ENCODE measurements at places on chromosomes 7 and 10.

- peak; percentile 78 for DNase-seq
Observed at GRCh38 chr7:65269150-65269856, 104.4 kb upstream of the ZNF92 start.

DNA sequence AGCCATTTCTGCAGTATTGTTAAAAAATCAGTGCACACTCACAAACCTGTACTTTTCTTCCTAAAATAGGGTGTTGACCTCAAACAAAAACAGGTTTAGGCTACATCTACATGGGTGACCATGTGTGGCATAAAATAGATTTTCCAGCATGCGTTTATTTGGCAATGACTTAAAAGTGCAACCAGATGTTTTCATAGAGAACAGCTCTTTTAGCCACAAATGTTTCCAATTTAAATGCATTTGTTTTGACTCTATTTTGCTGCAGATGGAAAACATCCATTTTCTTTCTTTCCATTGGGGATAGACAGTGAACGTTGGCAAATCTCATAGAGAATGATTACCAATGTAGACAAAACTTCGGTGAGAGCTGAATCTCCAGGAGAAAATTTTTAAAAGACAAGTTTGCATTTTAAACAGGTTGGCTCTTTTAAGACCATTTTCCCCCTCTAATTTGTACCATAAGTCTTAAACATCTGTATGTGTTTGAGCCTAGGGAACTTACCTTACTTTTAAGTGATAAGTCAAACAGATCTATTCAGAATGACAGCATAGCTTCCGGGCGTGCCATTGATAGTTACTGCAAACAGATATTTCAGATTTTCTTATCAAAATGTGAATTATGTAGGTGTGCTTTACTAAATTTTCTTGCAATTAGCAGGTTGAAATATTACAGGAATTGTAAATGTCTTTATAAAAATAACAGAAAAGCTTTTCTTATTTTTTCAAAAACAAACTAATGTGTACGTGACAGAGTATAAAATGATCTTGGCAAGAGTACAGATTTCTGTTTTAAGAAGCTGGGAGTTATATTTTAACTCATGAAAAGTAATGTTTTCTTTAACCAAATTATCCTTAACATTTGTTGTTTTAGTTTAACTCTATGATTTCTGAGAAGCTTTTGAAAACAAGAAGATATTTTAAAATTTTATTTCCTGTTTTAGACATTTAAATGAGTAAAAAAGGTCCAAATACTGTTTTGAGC, 144.9 kb downstream of the HGF start:
- no peak for DNase-seq

- no peak for DNase-seq
Observed at GRCh38 chr7:5238500-5238899, 44.2 kb upstream of the SLC29A4 start.

GRCh38 chr7:90666186-90666585, 70.1 kb downstream of the CDK14 start:
- no peak for DNase-seq
